ENCODE measurements at places on chromosomes 12 and 14. TPM values are rescaled to one million over a fixed set of nuclear protein-coding genes. Genes with fewer than 3 reads are reported as not detected.
A peak's percentile ranks its signal among the peaks of the same experiment; 100 is the strongest.

Gene ZFP36L1
- total RNA-seq: 30.2 TPM

DNA sequence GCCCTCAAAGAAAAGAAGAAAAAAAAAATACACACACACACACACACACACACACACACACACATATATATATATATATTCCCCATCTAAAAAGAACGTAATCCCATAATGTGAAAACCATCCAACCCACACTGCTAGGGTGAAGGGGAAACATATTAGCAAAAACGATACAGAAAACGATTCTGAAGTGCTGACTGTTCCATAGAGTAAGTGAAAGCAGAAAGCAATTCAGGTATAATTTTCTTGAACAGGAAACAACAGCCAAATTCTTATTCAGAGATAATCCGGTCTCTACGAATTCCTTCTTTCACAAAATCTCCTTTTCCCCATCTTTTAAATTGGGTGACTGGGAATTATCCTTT lies 393.5 kb downstream of the NOVA1 start:
- no peak for DNase-seq

GRCh38 chr12:85630851-85631250 lies 205.4 kb downstream of the RASSF9 start:
- no peak for DNase-seq

- no peak for DNase-seq
Measured at GRCh38 chr14:102633906-102634595, 41.6 kb downstream of the RCOR1 start.

Gene TAS2R50
- total RNA-seq: not detected

- DNase-seq: peak; percentile 78
Measured at GRCh38 chr12:1529862-1530591, 64.4 kb downstream of the FBXL14 start.

DNA sequence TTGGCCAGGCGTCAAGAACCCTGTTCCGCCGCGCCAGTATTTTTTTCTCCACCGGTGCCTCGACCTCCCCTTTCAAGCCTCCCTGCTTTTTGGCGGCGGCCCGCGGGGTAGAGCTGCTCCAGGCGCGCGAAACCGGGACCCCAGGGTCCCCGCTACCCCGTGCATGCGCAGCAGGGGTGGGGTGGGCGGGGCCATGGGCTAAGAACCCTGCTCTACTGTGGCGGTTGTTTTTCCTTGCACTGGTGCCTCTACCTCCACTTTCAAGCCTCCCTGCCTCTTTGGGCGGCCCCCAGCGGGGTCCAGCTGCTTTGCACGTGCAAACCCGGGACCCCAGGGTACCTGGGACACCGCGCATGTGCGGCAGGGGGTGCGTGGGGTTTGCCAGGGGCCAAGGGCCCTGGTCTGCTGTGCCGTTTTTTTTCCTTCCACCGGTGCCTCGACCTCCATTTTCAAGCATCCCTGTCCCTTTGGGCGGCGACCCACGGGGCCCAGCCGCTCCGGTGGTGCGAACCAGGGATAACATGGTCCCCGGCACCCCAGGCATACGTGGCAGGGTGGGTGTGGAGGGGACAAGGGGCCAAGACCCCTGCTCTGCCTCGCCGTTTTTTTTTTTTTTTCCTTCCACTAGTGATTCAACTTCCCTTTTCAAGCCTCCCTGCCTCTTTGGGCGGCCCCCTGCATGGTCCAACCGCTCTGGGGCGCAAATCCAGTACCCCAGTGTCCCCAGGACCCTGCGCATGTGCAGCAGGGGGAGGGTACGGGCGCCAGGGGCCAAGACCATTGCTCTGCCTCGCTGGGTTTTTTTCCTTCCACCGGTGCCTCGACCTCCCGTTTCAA lies 326.8 kb downstream of the ALG10 start:
- DNase-seq: no peak

DNA sequence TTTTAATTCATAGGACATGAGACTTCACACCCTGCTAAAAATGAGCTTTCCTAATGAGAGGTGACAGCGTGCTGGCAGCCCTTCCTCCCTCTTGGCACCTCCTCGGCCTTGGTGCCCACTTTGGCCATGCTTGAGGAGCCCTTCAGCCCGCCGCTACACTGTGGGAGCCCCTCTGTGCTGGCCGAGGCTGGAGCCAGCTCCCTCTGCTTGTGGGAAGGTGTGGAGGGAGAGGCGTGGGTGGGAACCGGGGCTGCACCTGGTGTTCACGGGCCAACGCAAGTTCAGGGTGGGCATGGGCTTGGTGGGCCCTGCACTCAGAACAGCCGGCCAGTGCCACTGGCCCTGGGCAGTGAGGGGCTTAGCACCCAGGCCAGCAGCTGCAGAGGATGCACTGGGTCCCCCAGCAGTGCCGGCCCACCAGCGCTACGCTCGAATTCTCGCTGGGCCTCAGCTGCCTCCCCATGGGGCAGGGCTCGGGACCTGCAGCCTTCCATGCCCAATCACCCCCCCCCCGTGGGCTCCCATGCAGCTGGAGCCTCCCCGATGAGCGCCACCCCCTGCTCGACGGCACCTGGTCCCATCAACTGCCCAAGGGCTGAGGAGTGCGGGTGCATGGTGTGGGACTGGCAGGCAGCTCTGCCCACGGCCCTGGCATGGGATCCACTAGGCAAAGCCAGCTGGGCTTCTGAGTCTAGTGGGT lies 22.7 kb upstream of the B4GALNT1 start:
- DNase-seq: no peak

Gene KCNJ8
- total RNA-seq: not detected

Gene ARID4A
- total RNA-seq: 1.3 TPM

GRCh38 chr12:100171248-100171647 lies 28.6 kb upstream of the BLTP3B start:
- no peak for DNase-seq

DNA sequence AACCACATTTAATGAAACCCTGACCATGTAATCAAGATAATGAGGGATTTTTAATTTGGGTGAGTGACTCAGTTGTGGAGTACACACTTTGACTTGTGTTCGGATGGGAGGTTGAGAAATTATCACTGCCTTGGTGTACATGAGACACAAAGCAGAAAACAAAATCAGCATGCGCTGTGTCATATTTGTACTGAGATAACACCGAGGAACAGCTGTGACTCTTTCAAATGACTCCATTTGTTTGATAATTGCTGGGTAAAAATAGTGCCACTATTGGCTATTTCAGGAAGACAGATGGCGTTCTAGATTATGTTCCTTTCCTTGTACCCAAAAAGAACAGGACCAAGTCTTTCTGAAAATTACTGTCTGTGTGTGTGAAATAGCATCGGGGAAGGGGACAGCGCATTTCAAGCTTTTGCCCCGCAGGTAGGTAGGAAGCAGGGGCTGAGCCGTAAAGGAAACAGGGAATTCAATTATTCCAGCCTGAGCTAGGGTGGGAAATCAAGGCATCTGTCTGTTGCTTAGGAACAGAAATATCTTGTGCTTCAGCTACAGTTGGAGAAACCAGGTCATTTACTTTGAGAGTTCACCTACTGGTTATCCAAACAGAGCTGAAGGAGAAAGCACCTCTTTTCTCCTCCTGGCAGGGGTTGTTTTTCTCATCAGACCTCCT lies 114.3 kb downstream of the SNAPC1 start:
- no peak for DNase-seq

DNA sequence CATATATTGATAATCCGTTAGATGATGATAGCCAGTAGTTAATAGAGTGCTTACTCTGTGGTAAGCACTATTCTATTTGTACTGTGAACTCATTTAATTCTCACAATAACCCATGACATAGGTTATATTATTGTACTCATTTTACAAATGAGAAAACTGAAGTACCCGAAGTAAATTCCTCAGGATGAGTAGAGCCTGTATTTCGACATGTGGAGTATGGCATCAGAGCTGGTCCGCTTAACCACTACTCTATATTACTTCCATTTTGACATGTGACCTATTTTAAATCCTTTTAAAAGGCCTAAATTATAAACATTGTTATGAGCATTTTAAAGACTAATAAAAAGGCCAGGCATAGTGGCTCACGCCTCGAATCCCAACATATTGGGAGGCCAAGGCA lies 8.0 kb upstream of the RAP1B start:
- DNase-seq: no peak

Gene FAM222A
- total RNA-seq: 1.8 TPM

DNA sequence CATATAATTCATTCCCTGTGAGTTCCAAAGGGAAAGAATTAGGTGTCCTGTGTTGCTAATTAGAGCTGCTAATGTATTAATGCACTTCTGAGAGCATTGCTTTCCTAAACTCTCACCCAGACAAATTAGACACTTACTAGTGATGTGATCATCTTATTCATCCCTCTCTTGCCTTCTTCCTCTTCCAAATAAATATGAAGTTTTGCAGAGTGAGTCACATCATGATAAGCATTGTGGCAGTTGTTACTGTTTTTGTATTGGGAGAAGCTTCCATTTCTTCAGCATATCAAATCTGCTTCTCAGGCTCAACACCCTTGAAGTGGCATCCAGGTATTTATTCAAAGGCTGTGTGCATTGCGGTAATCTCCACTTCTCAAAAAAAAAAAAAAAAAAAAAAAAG lies 37.3 kb upstream of the E2F7 start:
- no peak for DNase-seq

DNA sequence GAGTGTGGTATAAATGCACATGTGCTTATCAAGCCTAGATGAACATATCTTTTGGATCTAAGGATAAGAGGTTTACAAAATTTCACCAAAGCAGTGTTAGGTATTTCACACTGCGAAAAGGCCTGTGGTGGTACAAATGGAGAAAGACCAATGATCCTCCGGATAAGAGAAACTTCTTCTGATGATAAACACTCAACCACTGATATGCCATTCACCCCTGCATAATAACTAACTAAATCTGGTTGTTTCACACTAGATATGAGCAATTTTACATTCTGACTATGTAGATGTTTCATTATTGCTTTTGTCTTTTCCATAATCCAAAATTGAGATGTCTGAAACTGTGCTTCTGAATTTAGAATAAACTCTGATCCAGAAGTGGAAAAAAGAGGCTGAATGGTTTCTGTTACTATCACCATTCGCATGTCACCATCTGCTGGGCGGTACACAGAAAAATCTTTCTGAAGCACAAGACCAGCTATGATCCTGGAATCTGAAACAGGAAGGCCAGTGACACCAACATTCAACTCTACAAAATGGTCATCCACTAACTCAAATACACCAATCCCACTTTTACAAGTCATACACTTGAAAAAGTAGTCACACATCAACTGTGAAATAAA lies 1.3 kb downstream of the BBS10 start:
- peak; percentile 23 for DNase-seq

Gene MUCL1
- total RNA-seq: not detected

DNA sequence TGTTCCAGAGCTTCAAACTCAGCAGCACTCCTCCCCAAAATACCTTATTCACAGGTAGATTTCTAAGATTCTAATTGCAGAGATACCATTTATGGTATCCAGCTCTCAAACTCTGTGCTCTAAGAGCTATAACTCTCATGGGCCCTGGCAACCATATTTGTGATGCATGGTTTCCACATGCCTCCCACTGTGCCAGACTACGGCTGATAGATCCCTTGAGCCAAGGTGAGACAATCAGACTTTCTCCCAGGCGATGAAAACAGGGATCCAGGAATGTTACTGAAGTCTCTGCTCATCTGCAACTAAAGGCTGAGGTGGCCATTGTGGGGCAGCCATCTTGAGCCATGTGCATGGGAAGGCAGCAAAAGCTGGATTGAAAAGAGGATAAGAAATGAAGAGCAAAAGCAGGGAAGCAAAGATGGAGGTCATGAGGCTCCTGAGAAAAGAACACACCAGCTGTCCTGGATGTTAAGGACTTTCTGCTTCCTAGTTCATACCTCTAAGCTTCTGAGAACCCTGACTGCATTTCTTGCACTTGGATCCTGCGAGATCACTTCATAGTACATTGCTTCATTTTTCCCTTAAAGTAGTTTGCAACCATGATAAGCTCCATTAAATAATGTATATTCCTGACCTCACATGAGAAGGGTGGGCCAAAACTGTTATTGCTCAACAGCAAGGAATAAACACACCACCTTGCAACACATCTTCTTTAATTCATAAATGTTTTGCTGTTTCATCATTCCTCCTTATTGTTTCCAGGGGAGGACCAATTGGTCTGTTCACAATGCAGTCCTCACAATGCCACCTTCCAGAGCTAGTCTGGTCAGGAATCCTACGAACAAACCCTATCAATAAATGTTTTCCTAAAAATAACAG lies 5.4 kb downstream of the EGLN3 start:
- DNase-seq: no peak

DNA sequence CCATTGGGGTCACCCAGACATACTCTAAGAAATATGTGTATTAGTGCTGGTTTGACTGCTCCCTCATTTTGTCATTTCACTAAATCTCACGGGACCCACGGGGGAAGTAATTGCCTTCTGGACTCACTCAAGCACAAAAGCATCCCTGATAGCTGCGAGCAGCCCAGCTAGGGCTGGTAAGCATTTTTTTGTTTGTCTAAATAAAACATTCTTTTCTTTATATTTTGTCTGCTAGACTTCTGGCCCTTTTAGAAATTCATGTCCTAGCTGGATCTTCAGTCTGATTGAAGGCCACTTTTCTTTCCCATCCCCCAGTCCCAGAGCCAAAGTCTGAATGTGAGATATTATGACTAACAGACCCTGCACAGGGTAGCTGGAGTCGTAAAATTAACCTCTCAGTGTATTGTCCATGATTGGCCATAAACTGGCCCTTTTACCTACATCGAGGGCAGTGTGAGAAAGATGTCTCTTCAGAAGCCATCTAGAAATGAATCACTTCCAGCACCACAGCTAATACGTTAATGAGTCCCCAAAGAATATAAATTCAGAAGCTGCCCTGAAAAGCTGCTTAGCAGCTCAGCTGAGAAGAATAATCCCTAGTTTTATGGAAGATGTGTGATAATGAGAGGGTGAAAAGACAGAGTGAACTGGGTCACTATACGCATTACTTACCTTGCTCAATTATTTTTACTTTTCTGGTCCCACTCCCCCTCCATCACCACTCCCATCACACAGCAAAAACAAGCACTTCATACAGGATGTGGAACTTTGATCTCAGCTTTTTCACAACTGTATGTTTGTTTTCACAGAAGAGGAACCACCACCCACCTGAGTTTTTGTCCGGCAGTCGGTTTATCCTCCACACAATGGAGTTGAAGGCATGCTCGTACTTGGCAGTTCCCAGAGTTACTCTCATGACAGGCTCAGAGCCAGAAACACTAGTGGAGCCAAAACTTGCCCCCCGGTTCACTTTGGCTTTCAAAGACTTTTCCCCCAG lies 55.6 kb upstream of the GTF2A1 start:
- no peak for DNase-seq

Gene PAH
- total RNA-seq: 0.36 TPM

Gene PA2G4
- 467 TPM for total RNA-seq

Gene GDF3
- not detected for total RNA-seq

GRCh38 chr12:22262309-22262708 lies 72.2 kb downstream of the ST8SIA1 start:
- DNase-seq: no peak

- peak; percentile 80 for DNase-seq
Measured at GRCh38 chr12:106245767-106246166, 2.1 kb downstream of the CKAP4 start.

DNA sequence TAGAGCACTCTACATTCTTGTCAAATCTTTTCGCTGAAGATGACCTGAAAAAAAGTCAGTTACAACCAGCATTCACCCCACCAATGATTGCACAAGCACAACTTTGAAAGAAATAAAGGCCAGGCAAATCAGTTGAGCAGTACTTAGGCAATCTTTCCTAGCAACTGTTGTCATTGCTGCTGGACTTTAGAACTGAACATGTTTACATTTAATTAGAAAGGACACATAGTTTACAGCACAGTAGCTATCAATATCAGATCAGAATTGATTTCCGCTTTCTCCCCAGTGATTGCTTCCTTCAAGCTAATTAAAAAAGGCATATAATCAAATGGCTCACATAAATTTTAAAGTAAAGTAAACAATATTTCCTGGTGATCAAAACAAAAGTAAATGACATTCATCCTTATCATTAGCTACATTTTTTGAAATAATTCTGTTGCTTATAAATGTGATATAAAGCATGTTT lies 128.4 kb downstream of the FOXA1 start:
- DNase-seq: no peak
